ENCODE measurements at places on chromosomes 7 and 10.

DNA sequence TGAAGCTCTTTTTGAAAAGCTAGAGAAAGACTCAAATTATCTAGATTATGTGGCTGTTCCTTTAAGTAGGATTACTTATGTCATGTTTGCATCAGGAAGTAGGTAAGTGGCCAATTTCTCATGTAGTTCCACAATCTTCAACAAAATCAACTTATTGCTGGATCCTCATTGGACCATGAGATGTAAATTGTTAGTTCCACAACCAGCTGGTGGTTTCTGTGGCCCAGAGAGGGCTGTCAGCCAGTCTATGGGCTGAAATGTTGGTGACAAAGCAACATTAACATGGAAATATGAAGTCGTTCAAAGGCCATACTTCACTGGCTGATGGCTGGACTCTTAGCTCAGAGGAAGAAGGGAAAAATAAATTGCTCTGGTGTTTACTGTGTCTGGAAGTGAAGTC lies 157.9 kb downstream of the PLXDC2 start:
- no peak for DNase-seq

DNA sequence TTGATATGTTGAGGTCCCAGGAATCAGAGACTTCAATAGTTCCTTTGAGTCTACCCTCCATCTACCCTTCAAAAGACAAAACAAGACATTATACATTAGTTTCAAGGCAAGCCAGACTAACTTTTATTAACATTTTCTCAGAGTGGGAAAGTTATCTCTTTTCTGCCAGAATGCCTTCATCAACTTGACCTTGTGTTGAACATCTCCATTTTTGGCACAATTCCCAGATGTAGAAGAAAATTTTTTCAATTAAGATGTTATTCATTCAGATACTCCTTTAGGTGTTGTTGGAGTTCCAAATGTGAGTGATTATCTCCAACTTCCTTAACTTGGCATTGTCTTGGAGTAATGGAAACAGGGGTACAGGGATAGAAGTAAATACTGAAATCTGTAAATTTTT lies 59.1 kb downstream of the NRF1 start:
- no peak for DNase-seq

GRCh38 chr7:49166441-49166840 lies 242.1 kb downstream of the CDC14C start:
- no peak for DNase-seq

GRCh38 chr10:77378366-77379349 lies 258.9 kb downstream of the KCNMA1 start:
- DNase-seq = no peak

- no peak for DNase-seq
Observed at GRCh38 chr7:47352394-47352968, 229.4 kb downstream of the TNS3 start.

GRCh38 chr7:154568346-154568745 lies 434.6 kb downstream of the PAXIP1 start:
- no peak for DNase-seq

DNA sequence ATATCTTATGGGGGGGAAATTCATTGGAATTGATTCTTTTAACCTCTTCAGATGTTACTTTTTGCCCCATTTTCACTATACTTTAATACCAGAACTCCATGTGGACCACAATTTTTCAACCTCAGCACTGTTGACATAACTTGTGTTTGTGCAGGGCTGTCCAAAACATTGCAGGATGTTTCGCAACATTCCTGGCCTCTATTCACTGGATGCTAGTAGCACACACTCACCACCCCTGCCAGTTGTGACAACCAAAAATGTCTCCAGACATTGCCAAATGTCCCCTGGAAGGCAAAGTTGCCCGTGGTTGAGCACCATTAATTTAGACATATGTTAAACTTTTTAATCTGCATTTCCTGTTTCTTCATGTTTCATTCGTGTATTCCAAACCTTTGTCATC lies 234.7 kb downstream of the GFRA1 start:
- no peak for DNase-seq

- DNase-seq = no peak
Observed at GRCh38 chr10:15541376-15541775, 170.3 kb upstream of the FAM171A1 start.

GRCh38 chr10:64206409-64206808 lies 685.2 kb downstream of the REEP3 start:
- no peak for DNase-seq

GRCh38 chr10:76303682-76304316 lies 872.4 kb downstream of the LRMDA start:
- DNase-seq = peak; percentile 4

- no peak for DNase-seq
Observed at GRCh38 chr7:101598422-101598985, 30.6 kb downstream of the MYL10 start.

- no peak for DNase-seq
Observed at GRCh38 chr7:74412603-74413002, 41.1 kb upstream of the GTF2IRD1 start.

GRCh38 chr7:103932389-103932788 lies 57.1 kb downstream of the RELN start:
- DNase-seq = no peak
